ENCODE measurements at places on chromosomes 1 and 21.

GRCh38 chr1:32972814-32973428 lies 8.3 kb upstream of the RNF19B start:
- DNase-seq: no peak

GRCh38 chr1:153962088-153963029 lies 978 bp downstream of the SLC39A1 start:
- DNase-seq: no peak

DNA sequence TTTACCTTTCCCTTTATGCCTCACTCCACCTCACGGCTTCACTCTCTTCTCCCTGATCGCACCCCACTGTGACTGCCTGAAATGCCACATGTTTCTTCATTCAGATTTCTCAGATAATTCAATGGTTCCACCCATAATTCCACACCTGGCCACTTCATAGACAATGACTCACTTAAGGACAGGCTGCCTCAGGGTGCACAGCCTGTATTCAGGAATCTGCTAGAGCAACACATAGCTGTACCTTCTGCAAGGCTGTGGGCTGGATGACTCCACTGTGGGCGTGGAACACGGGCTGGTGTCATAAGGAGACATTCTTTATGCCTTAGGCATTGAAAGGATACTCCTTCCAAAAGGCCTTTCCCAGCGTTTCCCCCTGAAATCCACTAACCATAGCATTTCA lies 36.1 kb downstream of the L1TD1 start:
- DNase-seq: peak; percentile 98

DNA sequence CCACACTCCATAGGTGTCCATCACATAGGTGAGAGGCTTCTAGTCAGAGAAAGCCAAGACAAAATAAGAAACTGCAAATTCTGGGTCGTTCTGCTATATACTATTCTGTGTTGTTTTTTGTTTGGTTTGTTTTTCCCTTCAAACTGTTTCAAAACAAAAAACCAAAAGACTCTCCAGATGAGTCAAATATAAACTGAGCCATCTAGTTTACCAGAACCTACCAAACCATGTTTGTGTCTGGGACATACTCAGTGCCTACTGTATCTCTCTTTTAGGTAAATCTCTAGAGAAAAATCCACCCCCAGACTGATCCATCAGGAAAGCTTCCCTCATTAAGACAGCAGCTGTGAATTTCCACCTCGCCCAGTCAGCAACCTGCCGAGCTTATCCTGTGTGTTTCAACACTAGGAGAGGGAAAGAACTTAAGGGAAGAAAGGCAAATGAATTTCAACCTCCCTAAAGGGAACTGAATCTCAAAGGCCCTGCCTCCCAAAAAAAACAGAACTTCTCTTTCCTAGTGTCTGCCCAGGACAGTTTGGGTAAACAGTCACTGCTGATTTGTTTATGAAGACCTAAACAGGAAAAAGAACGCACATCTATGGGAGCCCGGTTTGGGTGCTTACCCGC lies 17.2 kb downstream of the PPT1 start:
- DNase-seq: no peak

GRCh38 chr21:32732544-32732943 lies 4.7 kb upstream of the SYNJ1 start:
- no peak for DNase-seq

DNA sequence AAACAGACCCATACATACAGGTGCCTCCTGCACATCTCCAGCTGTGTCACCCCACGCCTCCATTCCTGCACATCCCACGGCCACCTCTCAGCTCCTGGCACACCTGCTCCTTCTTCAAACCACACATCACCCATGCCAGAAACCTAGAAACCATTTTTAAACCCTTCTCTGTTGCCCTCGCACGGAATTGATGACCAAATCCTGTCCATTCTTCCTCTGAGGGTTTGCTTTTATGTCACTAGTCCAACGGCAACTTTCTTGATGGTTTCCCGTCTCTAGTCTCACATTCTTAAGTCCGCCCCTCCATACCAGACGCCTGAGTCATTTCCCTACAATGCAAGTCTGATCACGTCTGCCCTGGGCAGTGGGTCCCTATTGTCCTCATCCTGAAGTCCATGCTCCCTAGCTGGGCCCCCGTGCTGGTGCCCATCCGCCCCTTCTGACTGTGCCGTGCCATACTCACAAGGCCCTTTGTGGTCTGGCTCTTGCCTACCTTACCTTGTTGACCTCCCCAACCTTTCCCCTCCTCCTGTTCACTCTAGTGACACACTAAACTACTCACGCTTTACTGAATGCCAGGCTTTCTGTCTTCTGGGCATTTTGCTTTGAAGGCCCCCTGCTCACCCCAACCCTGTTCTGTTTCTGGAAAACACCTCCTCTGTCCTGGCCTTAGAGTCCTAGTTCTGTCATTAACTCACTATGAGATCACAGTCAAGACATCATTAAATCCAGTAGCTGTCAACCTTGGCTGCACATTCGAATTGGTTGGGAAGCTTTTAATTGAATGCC lies 17.6 kb downstream of the SLC2A1 start:
- peak; percentile 90 for DNase-seq

- DNase-seq: no peak
Measured at GRCh38 chr1:6163973-6164617, 16.0 kb downstream of the CHD5 start.

- DNase-seq: no peak
Measured at GRCh38 chr1:174001573-174001972, 20.6 kb downstream of the RC3H1 start.

DNA sequence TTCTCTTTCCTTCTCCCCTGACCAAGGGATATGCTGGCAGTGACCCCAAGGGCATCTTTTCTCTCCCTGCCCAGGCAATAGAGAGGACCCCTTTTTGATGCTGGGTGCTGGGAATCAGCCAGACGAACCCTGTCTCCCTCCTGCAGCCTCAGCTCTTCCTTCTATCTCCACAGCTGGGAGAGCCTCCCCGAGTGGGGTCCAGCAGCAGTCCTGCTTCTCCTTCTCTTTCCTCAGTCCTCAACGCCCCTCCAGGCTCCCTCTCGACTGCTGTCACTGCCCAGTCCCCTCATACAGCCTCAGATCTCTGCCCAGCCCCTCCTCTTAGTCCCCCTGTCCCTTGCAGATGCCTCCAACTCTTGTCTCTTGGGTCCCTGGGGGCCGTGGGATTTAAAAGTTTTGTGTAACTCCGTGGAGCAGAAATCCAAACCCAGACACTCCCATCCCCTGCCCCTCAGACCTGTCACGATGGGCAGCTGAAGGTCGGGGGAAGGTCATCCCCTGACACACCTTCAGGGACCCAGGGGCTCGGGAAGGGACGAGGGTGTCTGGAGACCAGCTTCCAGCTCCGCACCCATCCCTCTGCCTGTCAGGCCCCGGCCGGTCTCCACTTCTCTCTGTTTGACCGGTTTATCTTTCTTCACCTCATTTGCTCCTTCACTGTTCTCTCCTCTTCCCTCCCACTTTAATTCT lies 5.8 kb upstream of the ETV3L start:
- DNase-seq: no peak

DNA sequence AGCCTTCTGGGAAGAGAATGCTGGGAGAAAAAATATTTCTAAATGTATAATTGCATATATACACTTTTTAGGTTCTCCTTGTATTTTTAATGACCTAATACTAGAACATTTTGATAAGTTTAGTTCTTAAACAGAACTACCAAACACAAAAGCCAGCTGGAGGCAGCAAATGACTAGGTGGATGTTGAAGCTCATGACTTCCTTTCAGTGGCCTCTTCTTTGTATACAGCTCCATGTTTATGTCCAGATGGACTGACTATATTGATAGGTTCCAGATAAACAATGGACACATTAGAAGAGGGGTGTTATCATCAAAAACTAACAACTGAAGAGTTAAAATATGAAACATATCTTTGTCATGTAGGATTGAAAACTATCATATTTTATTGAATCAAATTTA lies 52.5 kb downstream of the LRRC8D start:
- no peak for DNase-seq

DNA sequence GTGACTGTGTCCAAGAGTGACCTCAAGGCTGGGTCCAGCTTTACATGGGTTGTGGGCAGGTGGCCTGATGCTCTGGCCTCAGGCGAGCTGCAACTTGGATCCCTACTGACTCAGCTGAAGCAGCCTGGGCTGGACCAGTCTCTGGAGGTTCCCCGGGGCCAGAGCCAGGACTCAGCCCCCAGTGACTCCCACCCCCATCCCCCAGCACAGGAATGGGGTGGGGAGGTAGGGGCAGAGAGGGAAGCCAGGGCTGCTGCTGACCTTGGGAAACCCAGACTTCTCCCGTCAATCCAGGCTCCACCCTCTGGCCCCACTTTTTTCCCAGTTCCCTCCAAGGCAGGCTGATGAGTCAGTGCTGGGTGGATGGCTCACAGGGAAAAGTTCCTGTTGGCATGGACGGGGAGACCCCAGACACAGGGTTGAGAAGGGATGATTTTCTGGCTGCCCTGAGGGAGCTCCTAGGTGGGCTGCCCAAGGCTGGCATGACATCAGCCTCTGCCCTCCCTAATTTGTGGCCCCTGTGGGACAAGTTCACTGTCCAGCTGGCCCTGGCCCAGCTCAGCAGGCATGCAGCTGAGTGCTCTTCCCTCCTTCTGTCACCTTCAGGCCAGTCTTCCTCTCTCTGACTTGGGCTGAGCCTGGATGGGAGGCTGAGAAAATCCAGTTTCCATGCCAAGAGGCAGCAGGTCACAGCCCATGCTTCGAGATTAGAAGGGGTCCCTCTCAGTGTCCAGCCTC lies 2.2 kb downstream of the ZC3H12A start:
- DNase-seq: peak; percentile 93

GRCh38 chr1:28927266-28927647 lies 12.9 kb downstream of the EPB41 start:
- no peak for DNase-seq

GRCh38 chr1:178627037-178627436 lies 98.0 kb upstream of the RALGPS2 start:
- no peak for DNase-seq

- no peak for DNase-seq
Measured at GRCh38 chr1:230125640-230126528, 58.8 kb downstream of the GALNT2 start.

DNA sequence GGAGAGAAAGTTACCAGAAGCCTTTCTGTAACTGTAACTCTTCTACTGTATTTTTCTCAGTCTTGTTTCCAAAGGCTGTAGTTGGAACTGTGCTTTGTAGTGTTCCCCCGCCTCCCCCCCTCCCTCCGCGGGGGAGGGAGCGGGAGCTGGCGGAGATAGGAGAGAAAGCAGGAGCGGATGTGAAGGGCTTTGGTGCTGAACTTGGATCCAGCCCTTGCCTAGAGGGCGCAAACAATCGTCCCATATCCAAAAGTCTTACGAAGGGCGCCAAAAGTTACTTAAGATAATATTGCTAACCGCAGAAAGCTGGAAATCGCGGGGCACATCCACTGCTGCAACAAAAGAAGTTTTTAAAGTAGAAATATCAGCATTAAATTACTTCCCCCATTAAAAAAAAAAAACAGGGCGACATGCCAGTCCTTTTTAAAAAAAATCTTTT lies 2.4 kb upstream of the NFIA start:
- peak; percentile 78 for DNase-seq

DNA sequence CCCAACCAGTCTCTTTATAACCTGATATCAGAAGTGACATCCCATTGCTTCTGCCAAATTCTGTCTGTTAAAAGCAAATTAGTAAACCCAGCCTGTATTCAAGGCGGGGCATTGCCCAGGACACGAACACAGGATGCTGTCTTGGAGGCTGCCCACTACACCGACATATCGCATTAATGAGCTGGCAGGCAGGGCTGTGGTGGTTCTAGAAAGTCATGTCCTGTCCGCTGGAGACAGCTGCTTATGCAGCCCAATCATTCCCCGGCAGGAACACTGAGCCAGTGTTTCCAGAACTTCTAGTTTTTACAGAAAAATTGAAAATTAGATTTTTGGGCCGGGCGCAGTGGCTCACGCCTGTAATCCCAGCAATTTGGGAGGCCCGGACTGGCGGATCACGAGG lies 19.3 kb downstream of the C1orf167 start:
- DNase-seq: no peak

DNA sequence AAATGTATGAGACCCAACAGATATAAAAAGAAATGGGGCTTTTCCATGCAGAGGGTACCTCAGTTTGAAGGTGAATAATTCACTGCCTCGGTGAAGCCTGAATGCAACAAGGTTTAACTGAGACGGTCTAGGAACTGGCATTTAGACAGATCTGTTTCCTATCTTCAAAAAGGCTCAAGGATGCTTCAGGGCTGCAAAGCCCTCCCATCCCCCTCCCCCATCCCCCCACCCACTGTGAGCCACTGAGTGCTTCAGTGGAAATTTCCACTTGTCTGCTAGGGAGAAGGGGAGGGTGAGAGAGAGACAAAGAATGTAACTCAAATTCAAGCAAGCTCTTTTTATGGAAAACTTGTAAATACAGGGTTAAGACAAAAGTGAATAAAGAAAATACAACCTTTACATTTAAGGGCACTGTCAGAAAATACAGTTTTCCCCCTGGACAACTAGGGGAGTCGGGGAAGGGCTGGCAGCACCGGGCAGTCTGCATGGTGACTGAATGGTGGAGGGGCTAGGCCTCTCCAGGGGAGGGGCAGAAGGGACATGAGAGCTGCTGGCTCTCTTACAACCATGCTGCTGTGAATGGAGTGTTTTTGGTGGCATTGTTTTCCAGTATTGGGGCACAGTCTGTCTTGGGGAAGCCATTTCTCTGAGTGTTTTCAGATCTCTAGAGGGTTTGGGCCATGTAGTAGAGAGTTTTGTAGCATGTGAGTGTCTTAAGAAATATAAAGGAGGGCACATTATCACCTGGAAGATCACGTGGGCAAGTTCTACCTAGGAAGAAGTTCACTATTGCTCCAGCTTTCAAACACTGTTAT lies 56.7 kb downstream of the MRPS6 start:
- no peak for DNase-seq

DNA sequence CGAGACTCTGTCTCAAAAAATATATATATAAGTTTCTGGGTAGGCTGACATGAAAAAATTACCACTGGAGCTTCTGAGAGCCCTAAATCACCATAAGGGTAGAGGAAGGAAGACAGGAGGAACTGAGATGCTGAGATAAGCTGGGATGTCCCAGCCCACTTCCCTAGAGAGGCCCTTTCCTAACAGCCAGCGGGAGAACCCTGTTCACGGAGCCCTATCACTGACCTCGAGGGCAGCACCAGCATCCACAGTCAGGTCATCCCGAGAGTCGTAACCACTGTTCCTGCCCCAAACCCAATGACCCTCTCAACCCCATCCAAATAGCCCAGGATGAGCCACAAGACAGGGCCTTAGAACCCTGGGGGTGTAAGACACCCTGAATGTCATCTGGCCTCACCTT lies 77.5 kb downstream of the CD34 start:
- DNase-seq: no peak

Data from RWPE2 (cell line).